ENCODE measurements at places on chromosomes 7 and 10.

- no peak for DNase-seq
Observed at GRCh38 chr7:155280446-155281397, 17.0 kb upstream of the INSIG1 start.

- DNase-seq, result peak; percentile 83
Observed at GRCh38 chr7:50349963-50350944, 45.7 kb downstream of the IKZF1 start.

DNA sequence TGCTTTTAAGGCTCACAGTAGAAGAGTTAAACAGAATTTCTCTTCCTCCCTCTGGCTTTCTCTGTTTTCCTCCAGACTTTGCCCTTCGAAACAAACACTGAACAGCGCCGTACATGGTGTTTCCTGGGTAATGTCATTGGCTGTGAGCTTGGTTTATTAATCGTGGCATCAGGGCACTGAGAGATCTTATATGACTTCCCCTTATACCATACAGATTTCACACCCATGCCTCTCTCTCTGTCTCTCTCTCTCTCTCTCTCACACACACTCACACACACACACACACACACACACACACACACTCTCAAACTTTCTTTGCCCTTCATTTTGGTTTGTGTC is 195.5 kb downstream of the CREB5 start:
- DNase-seq, result no peak

- no peak for DNase-seq
Observed at GRCh38 chr7:143255564-143255963, 7.7 kb upstream of the GSTK1 start.

GRCh38 chr7:139588632-139589031 is 65.1 kb downstream of the CLEC2L start:
- no peak for DNase-seq

DNA sequence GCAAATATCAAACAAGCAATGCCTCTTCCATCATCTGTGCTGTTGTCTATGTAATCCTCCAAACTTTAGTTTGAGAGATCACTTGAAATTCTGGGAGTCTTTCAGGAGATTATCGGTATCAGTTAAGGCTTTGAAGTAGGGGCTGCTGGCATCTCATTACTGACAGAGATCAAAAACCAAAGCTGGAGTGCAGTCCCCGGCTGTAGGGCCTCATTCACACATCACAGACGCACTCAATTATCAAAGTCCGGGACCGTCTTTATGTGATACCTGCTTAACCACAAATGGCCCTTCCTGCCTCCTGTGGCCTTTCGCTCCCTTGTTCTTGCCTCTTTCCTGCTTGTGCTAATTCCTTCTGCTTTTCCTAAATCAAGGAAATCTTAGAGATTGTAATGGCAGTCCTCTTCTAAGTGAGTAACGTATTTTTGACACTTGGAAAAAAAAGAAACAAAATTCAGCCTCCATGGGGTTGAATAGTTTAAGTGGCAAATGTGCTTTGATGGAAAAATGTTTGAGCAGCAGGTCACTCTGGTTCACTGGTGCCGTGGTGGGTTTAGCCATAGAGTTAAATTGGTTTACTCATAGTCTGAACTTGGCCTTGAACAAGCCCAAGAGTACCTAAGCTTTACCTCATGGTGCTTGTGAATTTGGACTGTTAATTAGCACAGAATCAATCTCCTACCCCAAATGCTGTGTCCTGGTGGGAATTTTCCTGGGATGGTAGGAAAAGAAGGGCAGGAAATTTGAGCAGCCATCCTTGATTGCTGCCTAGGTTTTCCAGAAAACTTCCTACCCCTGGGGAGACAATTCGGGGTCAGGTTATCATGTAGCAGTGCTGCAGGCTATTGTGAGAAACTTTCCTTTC is 178.9 kb upstream of the LYZL1 start:
- no peak for DNase-seq

- DNase-seq, result no peak
Observed at GRCh38 chr10:110410329-110411046, 87.2 kb upstream of the DUSP5 start.

DNA sequence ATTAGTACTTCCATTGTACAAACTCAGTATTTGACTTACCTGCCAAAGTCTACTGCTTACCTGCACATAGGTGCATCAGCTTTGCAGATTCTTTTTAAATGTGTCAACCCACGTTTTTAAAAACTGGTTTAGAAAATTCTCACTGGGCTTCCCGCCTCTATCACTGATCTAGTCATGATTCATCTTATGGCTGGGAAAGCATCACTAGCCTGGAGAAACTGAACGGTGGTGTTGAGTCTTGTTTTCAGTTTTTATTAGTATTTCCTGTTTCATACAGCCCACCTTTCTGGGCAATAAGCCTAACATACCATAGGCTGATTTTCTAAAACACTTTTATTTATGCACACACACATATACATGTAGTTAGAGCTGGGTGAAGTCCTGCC is 19.7 kb downstream of the DOCK1 start:
- no peak for DNase-seq

GRCh38 chr10:122204691-122205489 is 66.2 kb upstream of the BTBD16 start:
- DNase-seq, result no peak

DNA sequence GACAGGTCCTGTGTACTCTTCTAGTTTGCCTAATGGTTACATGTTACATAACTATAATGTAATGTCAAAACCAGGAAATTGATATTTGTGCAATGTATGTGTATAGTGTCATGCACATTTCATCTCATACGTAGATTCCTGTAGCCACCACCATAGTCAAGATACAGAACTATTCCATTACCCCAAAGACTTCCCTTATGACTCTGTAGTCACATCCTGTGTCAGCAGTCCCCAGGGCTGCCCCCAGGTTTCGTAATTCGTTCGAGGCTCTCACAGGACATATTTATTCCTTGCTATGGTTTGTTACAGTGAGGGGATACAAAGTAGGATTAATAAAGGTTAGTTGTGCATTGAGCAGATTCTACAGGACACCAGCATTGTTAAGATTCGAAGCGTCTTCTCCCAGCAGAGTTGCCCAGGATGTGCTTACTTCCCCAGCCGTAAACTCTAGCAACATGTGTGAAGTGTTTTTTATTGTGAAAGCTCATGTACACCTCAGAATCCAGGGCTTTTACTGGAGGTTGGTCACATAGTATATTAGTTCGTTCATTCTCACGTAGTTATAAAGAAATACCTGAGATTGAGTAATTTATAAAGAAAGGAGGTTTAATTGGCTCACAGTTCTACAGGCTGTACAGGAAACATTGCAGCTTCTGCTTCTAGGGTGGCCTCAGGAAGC is 18.6 kb downstream of the RABGEF1 start:
- DNase-seq, result no peak

DNA sequence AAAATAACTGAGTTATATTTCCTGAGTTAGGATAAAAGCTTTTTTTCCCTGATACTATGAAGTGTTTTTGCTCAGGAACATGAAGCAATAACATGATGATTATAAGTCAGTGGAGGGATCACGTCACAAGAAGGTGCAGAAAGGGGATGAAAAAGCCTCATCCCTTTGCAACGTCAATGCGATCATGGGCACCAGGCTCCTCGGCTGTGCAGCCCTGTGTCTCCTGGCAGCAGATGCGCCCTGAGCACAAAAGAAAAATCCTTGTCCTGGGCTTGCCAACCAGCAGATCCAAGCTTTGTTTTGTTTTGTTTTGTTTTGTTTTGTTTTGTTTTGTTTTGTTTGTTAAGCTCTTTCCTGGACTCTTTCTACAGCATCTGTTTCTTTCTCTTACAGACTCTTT is 103.5 kb upstream of the PRSS1 start:
- DNase-seq, result no peak

DNA sequence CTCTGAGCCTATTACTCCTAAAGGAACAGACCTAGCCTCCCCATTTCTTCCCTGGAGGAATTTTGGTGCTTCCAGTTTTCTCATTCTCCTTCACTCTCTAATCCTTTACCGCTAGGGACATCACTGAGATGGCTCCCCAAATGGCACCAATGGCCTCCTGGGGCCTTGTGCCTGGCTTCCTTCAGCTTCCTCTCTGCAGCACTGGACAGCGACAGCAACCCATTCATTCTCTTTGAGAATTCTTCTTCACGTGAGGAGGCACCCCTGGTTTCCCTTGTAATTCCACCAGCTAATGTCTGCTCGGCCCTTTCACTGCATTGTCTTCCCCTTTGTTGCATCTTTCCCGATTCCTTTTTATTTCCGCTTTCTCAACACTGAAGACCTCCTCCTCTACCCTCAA is 24.6 kb upstream of the KDM7A start:
- no peak for DNase-seq

GRCh38 chr7:149422914-149423301 is 38.0 kb downstream of the ZNF777 start:
- no peak for DNase-seq

- DNase-seq, result no peak
Observed at GRCh38 chr10:132588301-132589013, 50.9 kb downstream of the INPP5A start.

- DNase-seq, result no peak
Observed at GRCh38 chr10:10977978-10978377, 39.7 kb upstream of the CELF2 start.

GRCh38 chr10:114584419-114584818 is 73.7 kb downstream of the ABLIM1 start:
- DNase-seq, result no peak

- no peak for DNase-seq
Observed at GRCh38 chr7:144503215-144503614, 99.7 kb upstream of the NOBOX start.

DNA sequence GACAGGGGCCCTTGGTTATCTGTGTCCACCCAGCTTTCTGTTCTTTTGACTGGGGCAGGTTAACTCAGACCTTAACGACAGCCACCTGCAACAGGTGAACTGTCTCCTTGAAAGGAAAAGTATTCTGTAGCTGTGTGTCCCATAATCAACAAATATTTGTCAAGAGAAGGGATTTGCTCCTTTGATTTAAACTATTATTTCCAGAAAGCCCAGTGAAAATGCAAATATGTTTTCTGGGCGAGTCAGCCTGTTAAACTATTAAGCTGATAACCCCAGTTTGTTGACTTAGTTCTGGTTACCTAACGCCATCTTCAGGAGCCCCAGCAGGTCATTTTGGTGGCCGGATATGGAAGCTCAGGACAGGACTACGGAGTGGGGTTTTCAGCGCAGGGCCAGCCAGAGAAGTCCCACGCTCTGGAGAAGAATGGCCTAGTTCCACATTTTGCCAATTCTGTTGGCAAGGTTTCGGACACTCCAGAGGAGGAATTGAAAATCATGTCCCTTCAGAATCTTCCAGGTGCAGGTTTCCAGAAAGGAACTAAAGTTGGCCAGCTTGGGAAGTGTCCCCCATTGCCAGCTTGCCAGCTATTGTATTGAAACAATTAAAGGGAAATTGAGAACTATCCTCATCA is 54.5 kb downstream of the ADRA2A start:
- no peak for DNase-seq

GRCh38 chr10:17213646-17214349 is 12.3 kb upstream of the TRDMT1 start:
- no peak for DNase-seq

- DNase-seq, result no peak
Observed at GRCh38 chr10:7866176-7866575, 47.9 kb downstream of the TAF3 start.

DNA sequence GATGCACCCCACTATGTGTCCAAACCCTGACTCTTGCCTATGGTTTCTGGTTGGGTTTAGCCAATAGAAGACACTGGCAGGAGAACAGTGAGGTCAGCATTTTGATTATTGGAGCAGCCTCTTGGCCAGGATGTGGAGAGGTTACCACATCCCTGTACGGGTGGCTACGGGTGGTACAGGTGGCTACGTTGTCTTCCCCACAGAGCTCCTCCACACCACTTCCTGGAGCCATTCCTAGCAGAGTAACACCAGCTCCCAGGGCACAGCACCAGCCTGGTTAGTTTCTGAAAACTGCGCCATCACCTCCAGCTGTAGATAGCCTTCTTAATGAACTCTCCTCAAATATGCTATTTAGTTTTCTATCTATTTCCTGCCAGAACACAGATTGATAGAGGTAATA is 445.2 kb downstream of the INHBA start:
- no peak for DNase-seq

- no peak for DNase-seq
Observed at GRCh38 chr7:141312828-141313521, 238.2 kb upstream of the AGK start.

DNA sequence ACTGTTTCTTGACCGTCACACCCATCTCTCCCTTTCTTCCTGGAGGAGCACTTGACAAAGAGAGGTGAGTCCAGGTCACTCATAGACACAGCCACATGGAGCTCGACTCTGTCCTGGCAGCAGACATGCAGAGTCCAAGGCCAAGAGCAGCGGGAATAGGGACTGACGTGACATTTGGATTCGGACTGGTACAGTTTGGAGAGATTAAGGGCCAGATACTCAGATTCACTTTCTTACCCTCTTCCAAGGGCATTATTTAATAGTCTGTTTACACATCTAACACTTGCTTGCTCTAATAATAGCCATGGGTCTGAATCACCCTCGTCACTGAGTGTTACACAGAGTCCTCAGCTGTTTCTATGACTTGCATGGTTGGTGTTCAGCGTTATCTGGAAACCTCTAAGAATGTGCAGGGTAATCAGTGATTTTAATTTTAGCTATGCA is 39.2 kb upstream of the OTUD1 start:
- DNase-seq, result no peak

DNA sequence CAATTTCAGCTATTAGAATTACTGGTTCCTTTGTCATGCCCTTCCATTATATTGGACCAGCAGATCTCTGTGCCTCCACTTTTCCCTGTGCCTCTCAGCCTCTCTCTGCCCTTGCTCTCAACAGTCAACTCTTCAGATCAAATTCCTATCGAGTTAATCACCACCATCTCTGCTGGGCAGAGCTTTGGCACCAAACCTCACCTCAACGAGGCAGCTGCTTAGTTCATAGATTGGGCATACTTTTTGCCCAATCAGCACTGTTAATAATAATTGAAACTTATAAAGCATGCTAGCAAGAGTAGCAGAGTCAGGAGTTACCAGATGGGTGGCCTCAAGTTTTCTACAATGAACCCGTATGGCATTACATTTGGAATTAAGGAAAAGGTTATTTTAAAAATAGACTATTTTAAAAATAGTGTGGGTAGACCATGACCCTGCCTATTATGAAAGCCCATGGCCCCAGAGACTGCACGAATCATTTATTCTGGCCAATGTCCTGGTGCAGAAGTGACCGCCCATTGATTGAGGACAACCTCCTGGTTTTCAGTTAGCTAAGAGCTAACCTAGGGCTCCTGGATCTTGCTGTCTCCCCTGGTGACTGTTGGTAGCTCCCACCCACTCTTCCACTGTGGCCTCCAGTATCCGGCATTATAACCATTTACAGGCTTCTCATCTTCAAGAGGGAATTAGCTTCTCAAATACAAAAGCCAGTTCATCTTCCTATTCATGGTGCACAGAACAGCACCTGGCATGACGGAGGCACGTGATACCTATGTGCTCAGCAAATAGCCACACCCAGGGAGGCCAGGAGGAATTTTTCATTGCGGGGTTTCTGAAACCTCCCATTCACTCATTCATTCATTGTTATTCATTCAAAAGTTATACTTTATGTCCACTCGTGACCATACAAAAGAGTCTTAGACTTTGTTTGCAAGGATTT is 265.4 kb downstream of the INHBA start:
- no peak for DNase-seq

DNA sequence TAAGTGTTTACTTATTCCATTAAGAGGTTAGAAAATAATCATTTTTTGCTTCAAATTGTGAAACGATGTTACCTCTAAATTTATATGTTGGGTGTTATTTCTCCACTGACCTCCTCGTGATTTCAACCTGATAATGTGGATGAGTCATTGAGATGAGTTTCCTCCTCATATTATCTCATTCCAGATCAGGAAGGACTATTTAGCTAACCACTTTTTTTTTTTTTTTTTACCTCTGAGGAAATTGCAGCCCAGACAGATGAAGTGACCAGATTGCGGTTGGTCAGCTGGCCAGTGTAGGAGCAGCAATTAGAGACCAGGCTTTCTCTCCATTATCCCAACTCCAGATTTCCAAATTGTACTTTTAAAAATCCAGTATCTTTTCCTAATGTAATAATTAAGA is 248.7 kb downstream of the FZD1 start:
- DNase-seq, result no peak

All from stimulated activated naive CD4-positive, alpha-beta T cell treated with Interleukin-2 at 50 U/mL for 16 hours (primary cell).